Ureter (tissue), 1 donor: ENCODE measurements at places on chromosomes 3 and 15. TPM values are rescaled to one million over a fixed set of nuclear protein-coding genes. Genes with fewer than 3 reads are reported as not detected.

DNA sequence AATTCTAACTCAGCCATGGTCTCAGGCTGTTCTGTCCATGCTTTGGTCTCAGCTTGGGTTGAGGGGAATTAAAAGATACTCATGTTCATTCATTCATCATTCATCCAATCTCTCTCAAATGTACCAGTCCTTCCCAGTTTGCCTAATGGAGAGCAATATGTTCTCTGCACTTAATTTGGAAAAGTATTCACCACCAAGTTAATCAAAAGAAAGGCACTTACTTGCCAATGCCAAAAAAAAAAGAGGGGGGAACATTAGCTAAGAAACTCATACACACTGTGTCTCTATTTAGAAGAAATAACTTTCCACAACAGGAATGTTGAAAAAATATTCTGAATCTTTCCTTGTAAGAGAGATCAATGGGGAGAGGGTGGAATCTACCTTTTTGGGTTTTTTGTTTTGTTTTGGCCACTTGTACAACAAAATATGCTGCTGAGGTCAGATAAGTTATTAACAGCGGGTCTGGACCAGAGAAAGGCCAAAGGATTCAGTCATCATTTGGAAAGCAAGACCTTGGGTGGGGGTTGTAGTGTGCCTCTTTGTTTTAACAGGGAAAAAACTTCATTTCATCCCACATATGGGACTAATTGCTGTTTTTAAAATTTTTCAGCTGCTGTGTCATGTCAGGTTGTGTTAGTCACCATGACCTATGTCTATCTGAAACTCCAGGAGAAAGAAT, 152.3 kb downstream of the FBN1 start:
- no peak for DNase-seq

The HYAL1 gene
- 9.8 TPM for total RNA-seq

- no peak for DNase-seq
Measured at GRCh38 chr3:69113536-69113935, 8.9 kb downstream of the LMOD3 start.

The PLA2G4D gene
- 0.13 TPM for total RNA-seq

- DNase-seq, result no peak
Measured at GRCh38 chr15:25378501-25378901, 60.3 kb downstream of the UBE3A start.

- no peak for DNase-seq
Measured at GRCh38 chr3:121834157-121834670, 646 bp downstream of the IQCB1 start.

- no peak for DNase-seq
Measured at GRCh38 chr3:50671331-50671730, 3.4 kb upstream of the DOCK3 start.

DNA sequence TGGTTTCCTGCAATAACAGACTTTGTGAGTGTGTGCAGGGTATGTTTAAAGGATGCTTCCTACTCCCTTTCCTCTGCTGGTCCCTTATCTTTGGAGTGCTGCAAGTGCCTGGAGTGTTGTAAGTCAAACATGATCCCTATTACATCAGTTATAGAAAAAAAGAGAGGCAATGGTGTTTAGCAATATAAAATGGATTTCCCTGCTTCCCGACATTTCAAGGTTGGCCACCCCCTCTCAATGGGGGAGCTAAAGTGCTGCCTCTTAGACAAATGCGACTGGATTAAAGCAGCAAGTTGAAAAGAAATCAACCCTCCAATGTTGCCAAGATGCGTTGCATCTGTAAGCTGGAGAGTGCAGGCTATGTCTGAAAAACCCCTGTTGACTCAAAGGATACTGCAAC, 203.1 kb upstream of the WNT5A start:
- DNase-seq, result no peak

The SLC12A1 gene
- total RNA-seq, result not detected

GRCh38 chr15:69522361-69522760, 69.7 kb downstream of the RPLP1 start:
- no peak for DNase-seq

DNA sequence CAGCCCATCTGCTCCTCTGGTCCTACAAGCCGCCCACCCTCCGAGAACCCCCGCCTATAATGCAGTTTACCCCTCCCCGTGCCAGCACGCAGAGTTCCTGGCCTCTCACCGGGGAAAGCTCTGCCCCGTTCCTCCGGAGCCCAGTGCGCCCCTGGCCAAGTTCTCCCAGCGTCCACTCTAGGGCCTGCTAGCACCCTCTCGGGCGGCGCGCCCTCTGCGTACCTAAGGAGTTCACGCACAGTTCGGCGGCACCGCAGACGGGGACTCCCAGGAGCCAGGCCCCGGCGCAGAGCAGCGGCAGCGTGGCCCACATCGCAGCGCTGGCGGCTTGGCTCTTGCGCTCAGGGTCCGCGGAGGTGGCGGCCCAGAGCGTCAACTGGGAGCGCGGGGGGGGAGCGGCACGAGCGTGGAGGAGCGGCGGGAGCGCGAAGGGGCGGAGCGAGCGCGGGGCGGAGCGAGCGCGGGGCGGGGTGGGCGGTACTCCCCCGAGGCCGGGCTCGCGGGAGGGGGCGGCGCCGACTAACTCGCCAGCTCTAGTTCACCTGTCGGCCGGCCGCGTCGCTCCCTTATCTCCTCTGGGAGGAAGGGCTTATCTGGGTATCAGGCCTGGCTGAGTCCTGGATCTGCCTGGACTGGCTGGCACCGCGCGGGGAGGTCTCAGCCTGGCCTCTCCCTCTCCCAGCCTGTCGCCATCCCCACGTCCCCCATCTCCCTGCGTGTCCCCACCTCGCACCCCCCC, at the start of gene CTSH:
TSS of gene CTSH (minus strand) at position 378 of the 739 bp plus-strand sequence. CDS start at position 313, 65 bp downstream.
- DNase-seq, result peak; percentile 92

DNA sequence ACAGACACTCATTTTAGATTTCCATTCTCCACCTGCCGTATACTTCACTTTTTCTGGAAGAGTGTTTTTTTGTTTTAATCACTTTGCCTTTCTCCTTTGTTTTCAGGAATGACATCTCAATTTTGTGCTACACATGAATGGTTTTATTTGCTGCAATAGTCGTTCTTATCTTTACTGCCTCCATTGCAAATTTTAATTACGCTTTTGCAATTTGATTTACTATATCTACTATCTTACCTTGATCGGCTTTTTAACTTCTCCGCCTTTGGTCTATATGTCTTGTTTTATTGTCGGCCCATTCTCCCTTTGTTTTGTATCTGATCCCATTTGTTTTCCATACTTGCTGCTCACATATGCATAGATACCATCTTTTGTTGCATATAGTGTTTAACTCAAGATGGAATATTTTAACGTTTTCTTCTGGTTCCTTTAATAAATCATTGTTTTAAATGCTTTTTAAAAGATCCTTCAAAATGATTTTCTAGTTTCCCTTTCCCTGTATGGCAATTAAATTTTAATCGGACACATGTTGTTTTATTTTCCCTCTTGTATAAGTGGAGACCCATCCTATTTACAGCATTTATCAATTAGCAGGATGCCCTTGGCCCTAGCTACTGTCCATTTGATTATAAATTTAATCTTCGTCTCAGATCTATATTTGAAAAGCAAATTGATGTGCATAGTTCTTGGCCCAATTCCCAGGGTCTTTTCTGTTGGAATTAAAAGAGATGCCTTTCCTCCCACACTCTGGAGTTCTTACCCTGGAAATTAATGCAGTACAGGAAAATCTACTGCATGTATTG, 97.2 kb upstream of the CNTN4 start:
- DNase-seq, result no peak

DNA sequence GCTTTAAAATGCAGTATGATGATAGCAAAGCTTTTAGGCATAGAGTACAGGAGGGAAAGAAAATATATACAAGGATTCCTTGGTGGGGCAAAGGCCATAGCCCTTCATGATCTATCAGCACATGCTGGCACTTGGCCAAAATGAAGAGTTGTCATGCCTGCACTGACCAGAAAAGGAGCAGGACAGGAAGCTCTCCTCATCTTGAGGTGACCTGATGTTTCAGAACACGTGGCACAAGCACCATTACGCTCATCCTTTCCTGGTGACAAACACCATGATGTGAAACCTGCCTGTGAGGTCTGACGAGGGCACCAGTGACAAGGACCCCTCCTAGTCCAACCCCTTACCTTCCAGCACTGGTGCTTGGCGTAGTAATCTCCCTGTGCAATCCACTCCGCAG, 77.9 kb upstream of the DCLK3 start:
- DNase-seq, result no peak

- no peak for DNase-seq
Measured at GRCh38 chr15:81024265-81024872, 23.6 kb downstream of the TLNRD1 start.

GRCh38 chr15:85727068-85727467, 67.7 kb downstream of the KLHL25 start:
- DNase-seq, result no peak

DNA sequence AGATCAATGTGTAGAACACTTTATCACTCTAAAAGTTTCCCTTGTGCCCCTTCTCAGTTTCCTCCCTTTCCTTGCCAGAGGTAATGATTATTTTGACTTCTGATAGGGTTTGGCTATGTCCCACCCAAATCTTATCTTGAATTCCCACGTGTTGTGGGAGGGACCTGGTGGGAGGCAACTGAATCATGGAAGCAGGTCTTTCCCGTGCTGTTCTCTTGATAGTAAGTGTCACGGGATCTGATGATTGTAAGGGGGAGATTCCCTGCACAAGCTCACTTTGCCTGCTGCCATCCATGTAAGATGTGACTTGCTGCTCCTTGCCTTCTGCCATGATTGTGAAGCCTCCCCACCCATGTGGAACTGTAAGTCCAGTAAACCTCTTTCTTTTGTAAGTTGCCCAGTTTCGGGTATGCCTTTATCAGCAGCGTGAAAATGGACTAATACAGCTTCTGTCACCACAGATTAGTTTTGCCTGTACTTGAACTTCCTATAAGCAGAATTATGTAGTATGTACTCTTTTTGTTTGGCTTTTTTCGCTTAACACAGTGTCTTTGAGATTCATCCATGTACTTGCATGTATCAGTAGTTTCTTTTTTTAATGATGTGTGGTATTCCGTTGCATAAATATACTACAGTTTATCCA, 7.2 kb downstream of the FEM1B start:
- DNase-seq, result no peak

DNA sequence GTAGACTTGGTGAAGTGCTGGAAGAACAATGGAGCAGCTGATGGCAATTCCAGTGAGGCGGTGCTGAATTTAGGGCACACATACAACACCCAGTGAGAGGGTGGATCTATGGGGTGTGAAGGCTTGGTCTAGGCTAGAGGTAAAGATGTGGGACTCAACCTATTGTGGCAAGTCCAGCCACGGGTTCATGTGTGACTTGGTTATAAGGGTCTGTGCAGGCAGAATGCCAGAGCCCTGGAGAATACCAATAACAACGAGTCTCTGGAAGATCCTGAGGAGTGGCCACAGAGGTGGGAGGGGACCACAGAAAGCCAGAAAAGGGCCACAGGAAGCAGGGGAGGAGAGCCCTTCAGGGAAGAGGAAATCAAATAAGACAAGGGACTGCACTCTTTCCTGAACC, 55.0 kb downstream of the VGLL4 start:
- DNase-seq, result no peak

GRCh38 chr3:194257151-194257621, 93.9 kb downstream of the CPN2 start:
- DNase-seq, result peak; percentile 32

DNA sequence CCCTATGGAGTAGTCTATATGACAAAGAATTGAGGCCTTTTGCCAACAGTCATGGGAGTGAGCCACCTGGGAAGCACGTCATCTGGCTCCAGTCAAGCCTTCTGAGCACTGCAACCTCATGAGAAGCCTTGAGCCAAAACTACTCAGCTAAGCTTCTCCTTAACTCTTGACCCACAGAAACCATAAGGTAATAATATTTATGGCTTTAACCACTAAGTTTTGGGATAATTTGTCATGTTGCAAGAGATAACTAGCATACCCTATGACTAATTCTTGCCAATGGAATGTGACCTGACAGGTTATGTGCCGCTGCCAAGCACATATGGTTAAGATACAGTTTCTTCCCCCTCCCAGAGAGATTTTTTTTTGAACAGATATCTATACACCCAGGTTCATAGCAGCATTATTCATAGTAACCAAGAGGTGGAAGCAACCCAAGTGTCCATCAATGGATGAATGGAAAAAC, 11.8 kb upstream of the SLC6A11 start:
- no peak for DNase-seq
